Caki2 (cell line): ENCODE measurements at places on chromosomes 6 and 20.

DNA sequence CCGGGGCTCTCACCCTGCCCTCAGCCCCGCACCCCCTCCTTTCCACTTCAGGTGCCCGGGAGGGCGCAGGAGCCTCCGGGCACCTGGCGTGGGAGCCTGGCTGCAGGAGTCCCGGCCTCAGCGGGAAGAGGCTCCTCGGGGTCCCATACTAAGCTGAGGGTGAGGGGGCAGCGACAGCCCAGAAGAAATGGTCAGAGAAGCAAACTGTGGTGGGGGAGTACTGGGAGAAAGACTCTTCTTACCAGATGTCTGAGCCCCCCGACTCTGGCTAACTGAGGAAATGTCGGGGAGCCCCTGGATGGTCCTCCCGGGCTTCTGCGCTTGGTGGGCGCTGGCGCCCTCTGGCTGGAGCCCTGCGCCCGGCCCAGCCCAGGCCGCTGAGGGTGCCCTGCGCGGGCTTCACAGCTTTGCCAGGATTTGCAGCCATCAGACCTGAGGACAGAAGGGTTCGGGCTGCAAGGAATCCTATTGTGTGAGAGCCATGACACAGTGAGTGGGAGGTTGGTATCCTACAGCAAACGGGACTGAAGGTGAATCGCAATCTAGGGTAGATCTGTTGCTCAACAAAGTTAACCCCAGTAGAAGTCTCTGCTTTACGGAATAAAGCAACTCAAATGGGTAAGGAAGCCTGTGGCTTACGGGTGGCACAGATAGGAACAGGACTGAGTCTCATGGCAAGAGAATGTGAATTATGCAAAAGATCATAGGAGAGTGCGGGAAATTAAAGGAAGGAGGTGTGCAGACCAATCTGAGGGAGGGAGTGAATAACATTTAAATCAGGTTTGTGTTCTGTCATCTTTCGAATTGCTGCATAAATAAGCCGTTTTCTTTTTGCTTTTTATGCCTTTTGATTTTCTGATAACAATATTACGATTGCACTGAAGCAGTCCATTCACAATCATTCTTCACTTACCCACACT, 639 bp upstream of the RCAN2 start:
- DNase-seq, result peak; percentile 48

DNA sequence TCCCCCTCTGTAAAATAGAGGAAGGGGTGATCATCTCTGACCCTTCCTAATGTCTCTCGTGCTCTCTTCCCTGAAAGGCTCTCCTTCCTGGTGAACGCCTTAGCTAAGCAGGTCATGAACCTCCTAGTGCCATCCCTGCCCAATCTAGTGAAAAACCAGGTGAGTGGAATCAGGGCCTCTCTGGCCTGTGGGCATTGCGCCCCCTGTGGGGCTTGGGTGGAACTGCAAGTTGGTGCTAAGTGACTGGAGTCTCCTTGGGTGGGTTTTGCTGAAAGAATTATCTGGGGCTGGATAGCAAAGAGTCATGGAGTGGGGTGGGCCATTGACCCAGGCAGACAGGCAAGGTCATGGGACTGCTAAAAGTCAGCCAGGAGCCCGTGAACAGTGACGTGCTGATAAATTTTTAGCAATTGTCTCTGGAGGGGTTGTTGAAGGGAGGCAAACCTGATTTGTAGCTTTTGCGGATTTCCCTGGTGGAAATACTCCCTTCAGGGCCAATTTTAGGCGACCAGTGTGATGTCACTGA, 8.9 kb downstream of the BPIFB1 start:
- peak; percentile 33 for DNase-seq

DNA sequence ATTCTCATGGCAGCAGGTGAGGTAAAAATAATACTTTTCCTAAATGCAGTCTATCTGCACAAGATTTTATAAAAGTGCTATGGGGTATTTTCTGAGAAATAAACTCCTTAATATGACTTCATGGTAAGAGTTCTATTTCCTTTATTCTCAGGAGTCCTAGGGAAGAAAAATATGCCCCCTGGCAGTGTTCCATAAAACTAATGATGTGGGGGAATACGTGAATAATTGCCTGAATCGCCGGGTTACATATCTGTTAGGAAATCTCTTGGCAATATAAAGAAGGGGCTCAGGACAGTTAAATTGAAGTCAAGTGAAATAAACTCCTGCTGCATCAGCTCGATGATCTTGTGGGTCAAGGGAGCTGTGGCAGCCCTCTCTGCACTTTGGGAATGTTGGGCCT, 229.7 kb downstream of the MAFB start:
- no peak for DNase-seq

DNA sequence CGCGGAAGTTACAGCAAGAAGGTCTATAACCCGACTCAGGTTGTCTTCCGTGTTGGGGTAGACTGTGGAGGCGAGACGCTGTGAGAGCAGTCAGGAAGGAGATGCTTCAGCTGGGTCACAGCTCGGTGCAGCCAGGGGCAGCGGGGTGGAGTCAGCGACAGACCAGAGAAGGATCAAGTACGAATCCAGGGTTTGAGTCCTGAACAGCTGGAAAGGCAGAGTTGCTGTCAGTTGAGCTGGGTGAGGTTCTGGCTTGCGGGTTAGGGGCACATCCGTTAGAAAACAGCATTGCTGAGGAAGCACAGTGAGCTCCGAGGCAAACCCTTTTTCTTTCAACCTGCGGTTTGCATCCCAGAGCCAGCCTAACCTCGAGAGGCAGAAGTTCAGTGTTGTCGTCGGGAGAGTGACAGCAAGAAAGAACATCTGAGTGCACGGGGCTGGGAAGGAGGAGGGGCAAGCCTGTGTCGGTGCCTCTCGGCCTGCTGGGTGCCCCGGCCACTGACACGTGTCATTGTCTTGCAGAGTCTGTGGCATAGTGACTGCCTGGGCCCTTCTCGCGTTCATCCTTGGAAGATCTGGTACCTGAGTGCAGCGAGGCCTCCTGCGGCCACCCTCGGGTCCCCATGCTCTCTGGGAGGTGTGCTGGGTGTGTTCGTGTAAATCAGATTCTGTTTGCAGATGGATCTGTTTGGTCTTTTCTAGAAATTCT, 20.0 kb downstream of the PNLDC1 start:
- DNase-seq, result no peak

- DNase-seq, result no peak
Observed at GRCh38 chr20:59010995-59011873, 4.2 kb upstream of the CTSZ start.

DNA sequence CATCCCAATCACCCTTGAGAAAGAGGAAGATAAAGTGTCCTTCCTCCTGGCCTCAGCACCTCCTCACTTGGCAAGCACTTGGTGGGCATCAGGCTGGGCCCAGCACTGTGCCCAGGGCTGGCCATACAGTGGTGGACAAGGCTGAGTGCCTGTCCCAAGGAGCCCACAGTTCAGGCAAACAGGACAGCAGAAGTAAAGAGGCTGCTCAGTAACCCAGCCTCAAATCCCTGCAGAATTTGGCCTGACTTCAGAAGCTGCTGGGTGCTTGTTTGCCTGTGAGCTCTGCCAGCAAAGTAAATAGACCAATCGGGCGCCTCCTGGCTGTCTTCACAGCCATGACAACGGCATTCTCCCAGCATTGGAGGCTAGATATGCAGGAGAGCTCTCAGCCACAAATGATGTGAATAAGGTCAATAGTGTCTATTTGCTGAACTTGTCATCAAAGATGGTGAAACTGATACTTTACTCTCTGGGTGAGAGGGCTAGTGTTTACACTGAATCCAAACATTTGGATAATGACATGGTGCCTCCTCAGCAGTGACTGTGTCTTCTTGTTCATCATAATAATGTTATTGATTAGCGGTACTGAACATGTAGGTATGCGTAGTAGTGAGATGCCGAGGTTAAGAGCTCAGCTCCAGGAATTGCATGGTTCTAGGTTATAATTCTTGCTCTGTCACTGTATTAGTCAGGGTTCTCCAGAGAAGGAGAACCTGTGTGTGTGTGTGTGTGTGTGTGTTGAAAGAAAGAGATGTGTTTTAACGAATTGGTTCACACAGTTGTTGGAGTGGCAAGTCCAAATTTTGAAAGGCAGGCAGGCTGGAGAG, 36.9 kb upstream of the FANCE start:
- peak; percentile 33 for DNase-seq

DNA sequence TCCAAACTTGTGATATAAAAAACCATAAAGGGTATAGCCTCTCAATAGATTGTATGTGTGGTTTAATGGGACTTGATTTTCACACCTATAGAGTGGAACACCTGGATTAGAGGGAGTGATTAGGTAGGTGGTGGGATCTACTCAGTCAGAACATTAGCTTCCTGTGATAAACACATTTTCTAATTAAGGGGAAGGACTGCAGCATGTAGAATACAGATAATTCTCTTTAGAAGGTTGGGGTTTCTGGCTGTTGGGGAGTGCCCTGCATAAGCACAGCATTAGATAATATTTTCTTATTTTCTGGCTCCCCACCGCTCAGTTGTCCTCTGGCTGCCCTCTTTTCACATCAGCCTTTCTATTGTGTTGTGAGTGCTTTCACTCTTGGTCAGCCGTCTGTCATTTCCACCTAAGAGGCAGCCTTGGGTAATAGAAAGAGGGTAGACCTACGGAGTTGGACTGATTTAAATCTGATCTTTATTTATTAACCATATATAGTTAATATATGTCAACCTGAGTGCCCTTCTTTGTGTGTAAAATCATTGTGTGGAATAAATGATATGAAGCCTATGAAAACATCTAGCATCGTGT, 8.0 kb downstream of the CSE1L start:
- no peak for DNase-seq

DNA sequence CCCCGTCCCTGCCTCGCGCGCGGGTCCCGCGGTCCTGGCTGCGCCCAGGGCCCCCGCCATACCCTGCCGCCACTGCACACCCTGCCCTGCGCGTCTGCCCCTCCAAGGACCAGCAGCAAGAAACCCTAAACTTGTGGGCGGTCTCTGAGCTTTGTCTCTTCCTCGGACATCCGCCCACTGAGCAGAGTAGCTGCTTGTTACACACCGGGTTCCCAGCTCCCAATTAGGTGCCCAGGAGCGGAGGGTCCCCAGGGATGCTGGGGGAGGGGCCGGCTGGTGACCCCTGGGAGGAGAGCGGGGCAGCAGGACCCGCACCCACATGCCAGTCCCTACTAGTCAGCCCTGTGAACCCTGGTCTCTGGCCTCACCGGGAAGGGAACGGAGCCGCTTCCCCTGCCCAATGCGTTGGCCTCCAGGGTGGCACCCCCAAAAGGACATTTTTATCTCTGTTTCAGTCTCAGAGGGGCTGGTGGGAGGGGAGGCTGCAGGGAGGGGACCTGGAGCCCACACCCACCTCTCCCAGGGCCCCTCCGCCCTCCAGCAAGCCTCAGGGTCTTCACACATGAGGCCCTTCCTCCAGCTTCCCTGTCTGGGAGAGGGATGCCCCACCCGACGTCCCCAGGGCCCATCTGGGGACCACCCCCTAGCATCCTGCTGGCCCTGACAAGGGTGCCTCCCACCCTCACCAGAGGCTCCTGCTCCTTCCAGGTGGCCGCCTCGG, 10.5 kb downstream of the STMN3 start:
- DNase-seq, result no peak

- no peak for DNase-seq
Observed at GRCh38 chr6:166658792-166659150, 31.7 kb upstream of the RPS6KA2 start.

GRCh38 chr6:145143379-145143778, 591.9 kb downstream of the EPM2A start:
- DNase-seq, result no peak

DNA sequence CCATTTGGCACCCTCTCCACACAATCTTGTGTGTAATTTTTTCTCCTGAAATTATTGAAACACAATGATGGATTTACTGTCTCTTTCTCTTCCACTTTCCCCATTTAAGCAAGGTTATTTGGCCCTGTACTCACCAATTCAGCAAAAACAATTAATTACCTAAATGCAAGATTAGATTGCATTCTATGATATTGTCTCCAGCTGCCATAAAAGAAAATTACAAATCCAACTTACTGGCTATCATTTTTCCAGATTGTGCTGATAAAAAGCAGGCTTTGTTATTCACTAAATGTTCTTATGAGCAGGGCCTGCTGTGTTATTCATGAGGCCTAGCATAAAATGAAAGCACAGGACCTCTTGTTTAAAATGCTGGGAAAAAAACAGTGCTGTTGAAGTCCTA, 95.8 kb upstream of the IRAK1BP1 start:
- no peak for DNase-seq

DNA sequence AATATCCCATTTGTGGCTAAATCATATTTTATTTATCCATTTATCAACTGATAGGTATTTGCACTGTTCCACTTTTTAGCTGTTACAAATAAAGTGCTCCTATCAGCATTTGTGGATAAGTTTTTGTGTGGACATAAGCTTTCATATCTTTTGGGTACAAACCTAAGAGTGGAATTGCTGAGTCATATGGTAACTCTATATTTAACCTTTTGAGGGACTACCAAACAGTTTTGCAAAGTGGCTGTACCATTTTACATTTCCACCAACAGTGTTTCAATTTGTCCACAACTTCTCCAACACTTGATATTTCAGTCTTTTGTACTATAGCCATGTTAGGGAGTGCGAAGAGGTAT, 23.6 kb upstream of the ECHDC1 start:
- DNase-seq, result no peak

DNA sequence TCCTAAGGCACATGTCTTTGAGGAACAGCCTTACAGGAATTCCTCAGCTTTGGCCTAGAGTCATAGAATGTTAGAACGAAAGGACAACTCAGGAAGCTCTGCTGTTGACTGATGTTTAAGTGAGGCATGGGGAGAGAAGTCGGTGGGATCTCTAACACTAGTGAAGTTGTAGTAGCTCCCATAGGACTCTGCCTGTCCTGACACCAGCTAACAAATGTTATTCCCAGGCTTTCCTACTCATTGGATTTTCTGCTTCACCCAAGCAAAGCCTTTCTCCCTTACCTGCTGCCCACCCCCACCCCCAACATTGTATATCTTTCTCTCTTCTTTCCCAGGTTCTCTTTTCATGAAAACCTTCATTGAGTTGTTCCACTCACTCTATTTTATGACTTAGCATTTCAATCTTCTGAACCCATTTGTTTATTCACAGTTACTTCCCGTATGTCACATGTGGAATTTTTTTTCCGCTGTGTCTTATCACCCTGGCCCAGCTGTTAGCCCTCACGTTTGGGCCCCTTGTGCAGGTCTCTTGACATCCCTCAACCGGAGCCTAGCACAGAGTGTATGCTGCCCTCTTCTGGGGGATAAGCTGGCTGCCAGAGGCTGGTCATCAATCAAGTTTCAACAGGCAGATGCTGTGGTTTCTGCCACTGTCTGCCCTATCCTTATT, 39.2 kb upstream of the RNF8 start:
- DNase-seq, result peak; percentile 22

DNA sequence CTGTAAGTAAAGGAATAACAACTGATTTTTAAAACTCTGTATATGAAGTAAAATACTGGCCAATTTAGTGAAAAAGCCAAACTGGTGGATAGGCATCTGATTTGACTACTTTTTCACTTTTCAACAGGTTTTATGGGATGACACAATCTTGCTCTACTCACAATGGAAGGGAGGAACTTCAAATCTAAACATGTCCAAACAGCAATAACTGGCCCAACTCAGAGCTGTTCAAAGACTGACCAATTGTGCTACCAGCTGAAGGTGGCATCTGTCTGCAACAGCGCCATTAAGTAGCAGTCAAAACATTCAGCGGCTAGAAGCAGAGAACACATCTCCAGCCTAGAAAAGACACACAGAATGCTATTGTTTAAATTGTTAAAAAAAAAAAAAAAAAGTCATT, 44.6 kb downstream of the SESN1 start:
- DNase-seq, result no peak

- DNase-seq, result no peak
Observed at GRCh38 chr6:11072101-11072500, 21.5 kb upstream of the SMIM13 start.
